Thyroid gland (tissue), 4 donors: ENCODE measurements at places on chromosomes 4 and X.

- DNase-seq: no peak
These were observed 370.6 kb upstream of the RPS6KA3 start for GRCh38 chrX:20637351-20637750.

GRCh38 chr4:109729117-109729717 is 653 bp downstream of the PLA2G12A start:
- no peak for DNase-seq

GRCh38 chrX:31333165-31333831 is 261.5 kb upstream of the FTHL17 start:
- no peak for DNase-seq

DNA sequence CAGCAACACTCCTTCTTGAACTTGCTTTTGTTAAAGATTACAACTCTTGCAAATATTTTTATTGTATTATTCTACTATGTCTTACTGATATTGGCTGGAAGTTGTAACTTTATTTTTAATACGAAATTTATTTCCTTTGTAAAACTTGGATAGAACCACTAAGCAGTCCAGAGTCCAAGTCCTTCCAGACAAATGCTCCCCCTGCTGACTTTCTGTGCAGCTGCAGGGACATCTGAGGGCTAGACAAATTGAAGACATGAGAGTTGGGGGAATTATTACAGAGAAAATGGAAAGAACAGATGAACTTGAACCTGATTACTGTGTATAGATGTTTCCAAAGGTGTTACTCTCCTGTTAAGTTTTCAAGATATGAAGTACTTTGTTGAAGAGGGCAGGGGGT is 238.8 kb downstream of the GRIA3 start:
- no peak for DNase-seq

GRCh38 chrX:153520287-153520917 is 3.0 kb downstream of the ATP2B3 start:
- no peak for DNase-seq

DNA sequence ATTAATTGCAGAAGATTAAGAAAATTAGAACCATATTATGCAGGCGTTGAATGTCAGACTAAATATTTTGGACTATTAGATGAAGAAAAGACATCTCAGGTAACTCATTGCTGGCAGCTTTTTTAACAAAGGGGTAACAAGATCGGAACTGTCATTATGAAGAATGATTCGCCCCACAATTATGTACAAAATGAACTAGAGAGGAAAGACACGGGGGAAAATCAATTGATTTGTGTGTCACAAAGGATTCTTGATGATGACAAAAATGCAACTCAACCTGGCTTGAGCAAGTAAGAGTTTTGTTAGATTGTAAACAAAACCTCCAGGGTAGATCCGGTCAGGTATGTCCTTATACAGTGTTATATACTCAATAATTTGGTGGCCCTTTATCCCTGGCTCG is 12.5 kb upstream of the DCLK2 start:
- no peak for DNase-seq

DNA sequence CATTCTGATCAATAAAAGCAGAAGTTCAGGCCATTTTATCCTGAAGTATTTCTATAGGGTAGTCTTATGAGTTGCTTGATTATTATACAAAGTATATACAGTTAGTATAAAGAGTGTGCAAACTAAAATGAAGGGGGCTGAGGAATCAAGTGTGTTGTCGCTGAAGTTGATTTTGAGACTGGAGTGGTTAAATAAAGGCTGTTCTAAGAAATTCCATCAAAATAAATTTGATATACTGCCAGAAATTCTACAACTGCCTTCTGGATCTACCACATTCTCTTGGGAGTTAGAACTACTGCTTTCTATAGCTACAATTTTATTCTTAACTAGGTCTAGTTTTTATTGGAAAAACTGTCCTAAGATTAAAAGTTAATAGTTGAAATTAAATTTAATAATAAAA is 12.4 kb downstream of the EDNRA start:
- DNase-seq: no peak

- no peak for DNase-seq
These were observed 31.9 kb downstream of the ANAPC10 start for GRCh38 chr4:145066063-145066501.

DNA sequence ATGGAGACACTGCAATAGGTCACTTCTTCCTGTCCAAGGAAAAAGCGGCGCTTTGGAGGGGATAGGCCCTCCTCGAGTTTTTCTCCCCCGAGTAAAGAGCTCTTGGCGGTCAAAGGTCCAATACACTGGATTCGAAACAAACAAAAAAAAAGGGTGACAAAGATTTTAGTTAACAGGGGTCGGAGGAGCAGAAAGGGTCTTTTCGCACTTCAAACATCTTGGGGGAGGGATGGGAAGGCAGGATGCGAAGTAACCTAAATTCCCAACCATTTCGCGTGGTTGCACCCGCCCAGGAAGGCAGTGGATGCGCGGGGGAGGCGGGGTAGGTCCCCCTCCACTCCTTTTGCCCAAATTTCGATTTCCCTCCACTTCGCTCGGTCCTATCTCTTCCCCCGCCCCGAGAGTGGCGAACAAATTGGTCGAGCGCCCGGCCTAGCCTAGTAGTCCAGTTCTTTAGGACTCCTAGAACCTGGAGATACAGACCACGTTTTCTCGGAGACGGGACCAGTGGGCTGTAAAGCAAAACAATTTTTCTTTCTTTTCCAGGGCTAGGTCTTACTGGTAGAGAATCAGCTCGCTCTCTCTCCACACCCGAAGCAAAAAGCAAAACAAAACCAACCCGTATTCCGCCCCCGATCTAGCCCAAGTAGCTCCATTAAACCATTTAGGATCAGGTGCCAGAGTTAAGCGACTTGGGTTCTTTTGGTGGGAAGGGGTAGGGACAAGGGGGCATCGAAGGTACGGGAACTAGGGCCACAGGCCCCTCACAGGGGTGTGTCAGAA is 2.0 kb upstream of the STAG2 start:
- DNase-seq: peak; percentile 48
